ENCODE measurements at places on chromosomes 5 and 9.

GRCh38 chr9:6896562-6896961 lies 138.8 kb downstream of the KDM4C start:
- no peak for DNase-seq

DNA sequence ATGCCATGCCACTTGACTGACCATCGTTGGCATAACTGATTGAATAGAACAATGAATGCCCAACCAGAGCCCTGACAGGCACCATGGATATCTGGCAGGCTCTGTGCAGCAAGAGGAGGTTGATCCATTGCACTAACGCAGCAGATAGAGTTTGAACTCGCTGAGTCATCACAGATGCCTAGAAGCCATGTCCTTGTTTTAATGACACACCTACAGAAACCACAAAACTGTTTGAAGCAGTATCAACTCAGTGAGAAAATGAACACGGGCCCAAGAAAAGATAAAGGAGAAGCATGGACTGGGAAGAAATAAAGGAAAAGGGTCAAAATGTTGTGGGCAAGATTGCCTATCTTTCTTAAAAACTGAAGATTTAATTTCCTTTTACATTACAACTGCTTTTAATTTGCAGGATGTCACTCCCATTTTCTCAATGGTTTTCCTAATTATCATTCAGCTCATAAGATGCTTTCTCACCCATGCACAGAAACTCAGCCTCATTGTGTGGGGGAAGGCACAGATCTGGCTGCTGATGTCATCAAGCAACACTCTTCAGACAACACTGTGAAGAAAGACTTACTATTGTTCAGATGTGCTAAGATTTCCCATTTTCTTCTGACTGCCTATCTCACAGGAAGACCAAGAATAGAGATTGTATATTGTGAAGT lies 129.0 kb downstream of the PIK3R1 start:
- DNase-seq, result no peak

DNA sequence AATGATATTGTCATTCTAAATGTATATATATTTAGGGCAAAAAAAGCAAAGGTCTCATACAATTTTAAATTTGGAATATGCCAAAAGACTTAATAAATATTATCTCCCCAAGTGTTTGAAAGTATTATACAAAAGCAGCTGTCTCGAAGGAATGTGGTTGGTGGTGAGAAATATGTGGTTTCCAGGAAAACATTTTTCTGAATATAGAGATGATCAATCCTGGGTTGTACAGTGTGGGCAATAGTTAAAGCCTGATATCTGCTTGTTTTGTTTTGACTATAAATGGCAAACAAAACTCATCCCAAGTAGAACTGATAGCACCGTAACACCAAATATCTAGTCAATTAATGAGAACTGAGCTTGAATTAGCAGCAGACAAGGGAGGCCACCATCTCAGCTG lies 391.8 kb upstream of the CD180 start:
- DNase-seq, result no peak

GRCh38 chr5:14713476-14714390 lies 49.2 kb downstream of the OTULIN start:
- no peak for DNase-seq

DNA sequence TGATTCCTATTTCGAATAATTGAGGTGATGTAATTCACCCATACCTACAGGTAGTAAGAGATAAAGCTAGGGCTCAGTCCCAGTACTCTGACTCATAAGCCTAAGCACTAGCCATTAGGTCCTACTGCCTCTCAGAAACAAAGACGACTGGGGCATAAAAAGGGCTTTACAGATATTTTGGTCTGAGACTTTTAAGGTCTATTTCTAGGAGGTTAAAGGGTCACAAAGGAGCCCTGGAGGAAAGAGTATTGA lies 69.8 kb downstream of the SGCD start:
- no peak for DNase-seq

All from CD4-positive, alpha-beta T cell treated with Interleukin-1 beta for 1 hour (primary cell).